ENCODE measurements at places on chromosomes 7 and 10. TPM values are rescaled to one million over a fixed set of nuclear protein-coding genes. Genes with fewer than 3 reads are reported as not detected.

The STAM gene
- 40.9 TPM for total RNA-seq

The SFTPA2 gene
- total RNA-seq: not detected

The SPDYE16 gene
- total RNA-seq: not detected

The CDH23 gene
- 0.24 TPM for total RNA-seq

The HMX2 gene
- total RNA-seq: not detected

The GDF10 gene
- total RNA-seq: not detected

The C10orf105 gene
- total RNA-seq: 1.2 TPM

The PAX4 gene
- total RNA-seq: not detected

The CLDN15 gene
- total RNA-seq: 4.1 TPM

The INSYN2A gene
- 0.16 TPM for total RNA-seq

The MSMB gene
- not detected for total RNA-seq

The AKR1C4 gene
- not detected for total RNA-seq

The OR2A5 gene
- total RNA-seq: not detected

The SMNDC1 gene
- total RNA-seq: 8.3 TPM

The ZNF25 gene
- 13.1 TPM for total RNA-seq

The ZNF138 gene
- total RNA-seq: 3.3 TPM

The CPED1 gene
- total RNA-seq: 124 TPM

The TAC1 gene
- not detected for total RNA-seq

The NKX1-2 gene
- not detected for total RNA-seq

The LRRC61 gene
- total RNA-seq: 0.24 TPM

The NODAL gene
- not detected for total RNA-seq

The CYREN gene
- 48.7 TPM for total RNA-seq
